ENCODE measurements at places on chromosomes 3 and 15. TPM values are rescaled to one million over a fixed set of nuclear protein-coding genes. Genes with fewer than 3 reads are reported as not detected.

The SSR3 gene
- total RNA-seq = 148 TPM

The CDHR4 gene
- not detected for total RNA-seq

The XPC gene
- 13.3 TPM for total RNA-seq

The SLC28A1 gene
- not detected for total RNA-seq

The MELTF gene
- total RNA-seq = 6.5 TPM

The RBP2 gene
- total RNA-seq = not detected

The PTH1R gene
- total RNA-seq = 15.6 TPM

The CCR1 gene
- 10.7 TPM for total RNA-seq

The XIRP1 gene
- 152 TPM for total RNA-seq

DNA sequence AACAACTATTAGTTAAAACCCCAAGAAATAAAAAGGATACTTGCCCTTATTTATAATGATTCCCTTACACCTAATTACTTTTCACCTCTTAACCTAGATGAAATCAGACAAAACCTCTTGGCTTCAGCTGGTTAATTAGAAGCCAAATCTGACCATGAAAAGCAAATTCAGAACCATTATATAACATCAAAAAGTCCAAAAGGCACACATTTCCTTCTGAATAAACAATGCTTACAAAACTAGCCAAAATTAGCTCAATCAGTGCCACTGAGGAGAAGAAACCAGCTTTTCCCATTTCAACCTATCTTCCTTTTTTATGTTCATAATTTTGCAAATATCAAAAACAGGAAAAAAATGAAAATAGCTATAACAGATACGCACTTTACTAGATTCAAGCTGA, 3.2 kb downstream of the EHHADH start:
- DNase-seq = no peak

- no peak for DNase-seq
Measured at GRCh38 chr3:181383760-181384159, 328.0 kb upstream of the SOX2 start.

- DNase-seq = no peak
Measured at GRCh38 chr15:70084461-70084860, 13.3 kb downstream of the TLE3 start.

GRCh38 chr15:77858792-77859490, 218.6 kb downstream of the TBC1D2B start:
- DNase-seq = no peak

- no peak for DNase-seq
Measured at GRCh38 chr3:40455328-40455727, 1.8 kb upstream of the RPL14 start.

DNA sequence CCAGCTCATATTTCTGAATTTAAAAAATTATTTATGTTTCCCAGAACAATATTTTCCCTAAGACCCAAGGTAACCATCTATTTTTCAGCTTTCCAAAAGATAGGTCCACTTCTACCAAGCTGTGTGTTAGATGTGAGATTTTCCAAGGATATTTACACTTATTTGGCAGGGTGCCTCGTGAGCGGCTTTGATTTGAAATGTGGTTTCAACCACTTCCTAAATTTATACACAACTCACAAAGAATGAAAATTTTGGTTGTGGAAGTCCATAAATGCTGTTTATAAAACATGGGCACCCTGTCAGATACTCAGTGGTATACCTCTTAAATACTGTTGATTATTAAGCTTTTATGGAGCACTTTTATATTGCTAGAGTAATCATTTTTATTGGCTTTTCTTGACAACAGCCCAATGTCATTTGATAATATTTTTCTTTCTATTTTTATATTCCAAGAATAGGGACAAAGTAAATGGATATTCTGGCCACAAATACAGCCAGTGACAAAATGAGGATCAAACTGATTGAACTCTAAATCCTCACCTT, 57.6 kb downstream of the GAP43 start:
- no peak for DNase-seq

DNA sequence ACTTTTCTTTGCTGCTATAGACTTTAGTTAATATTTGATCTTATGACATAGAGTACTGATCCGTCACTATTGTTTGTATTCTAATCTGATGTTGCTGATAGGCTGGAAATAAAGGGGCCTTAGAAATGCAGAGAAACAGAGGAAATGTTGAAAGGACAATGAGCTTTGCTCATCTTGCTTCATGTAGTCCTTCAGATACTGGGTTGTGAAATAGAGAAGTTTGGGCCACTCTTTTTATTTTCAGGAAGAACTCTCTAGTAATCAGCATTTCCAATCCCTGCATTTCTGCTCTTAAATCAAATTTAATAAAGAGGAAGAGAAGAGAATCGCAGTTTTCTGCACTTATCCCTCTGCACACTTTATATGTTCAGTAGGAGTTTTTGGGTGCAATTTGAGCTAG, 192.8 kb upstream of the THBS1 start:
- DNase-seq = no peak

DNA sequence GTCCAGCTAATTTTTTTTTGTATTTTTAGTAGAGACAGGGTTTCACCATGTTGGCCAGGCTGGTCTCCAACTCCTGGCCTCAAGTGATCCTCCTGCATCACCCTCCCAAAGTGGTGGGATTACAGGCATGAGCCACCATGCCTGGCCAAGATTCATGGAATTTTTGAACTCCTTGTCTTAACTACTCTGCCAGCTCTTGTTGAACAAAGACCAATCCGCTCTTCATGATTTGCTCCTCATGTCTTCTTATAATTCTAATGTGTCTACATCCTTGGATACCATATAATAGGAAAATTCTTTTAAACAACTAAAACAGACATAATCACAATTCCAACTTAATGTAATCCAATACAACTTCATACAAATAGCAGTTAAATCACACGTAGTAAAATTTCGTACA, 21.3 kb downstream of the UBA5 start:
- DNase-seq = no peak

- DNase-seq = peak; percentile 35
Measured at GRCh38 chr3:4493941-4494894, 1.1 kb downstream of the ITPR1 start.

DNA sequence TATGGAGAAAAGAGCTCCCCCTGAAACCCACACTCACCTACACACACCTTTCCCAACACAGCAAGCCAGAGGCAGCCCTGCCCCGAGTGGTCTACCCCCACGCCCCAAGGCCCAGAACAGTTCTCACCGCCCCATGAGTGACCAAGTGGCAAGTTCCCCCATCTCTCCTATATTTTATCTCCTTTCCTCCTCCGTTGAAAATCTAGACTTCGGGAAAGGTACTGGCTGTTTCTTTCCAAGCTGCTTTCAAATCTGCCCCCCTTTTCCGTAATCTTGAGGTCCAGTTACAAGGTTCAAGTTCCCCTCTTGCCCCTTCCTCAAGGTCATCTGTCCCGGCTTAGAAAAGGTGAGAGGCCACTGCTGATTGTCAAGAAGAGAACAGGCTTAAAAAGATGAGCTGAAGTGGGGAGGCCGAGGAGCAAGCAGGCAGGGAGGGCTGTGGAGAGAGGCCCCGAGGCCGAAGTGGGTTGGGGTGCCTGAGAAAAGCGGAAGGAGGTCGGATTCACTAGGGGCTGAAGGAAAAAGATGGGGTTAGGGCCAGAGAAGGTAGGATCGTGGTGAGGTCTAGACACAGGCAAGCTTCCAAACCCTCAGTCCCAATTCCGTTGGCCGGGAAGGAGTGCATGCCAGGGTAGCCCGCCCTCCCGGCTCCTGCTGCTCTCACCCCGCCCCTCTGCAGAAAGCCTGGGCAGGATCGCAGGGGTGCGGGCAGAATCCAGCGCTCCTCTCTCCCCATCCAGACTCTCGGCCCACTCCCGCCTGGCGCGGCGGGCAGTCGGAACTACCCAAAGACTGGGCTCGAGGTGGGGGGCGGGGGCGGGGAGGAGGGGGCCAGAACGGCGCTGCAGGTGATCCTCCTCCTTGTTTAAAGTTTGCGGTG, 1.7 kb downstream of the SEMA5B start:
- DNase-seq = peak; percentile 26

- no peak for DNase-seq
Measured at GRCh38 chr15:40160021-40160420, 848 bp upstream of the BUB1B start.

DNA sequence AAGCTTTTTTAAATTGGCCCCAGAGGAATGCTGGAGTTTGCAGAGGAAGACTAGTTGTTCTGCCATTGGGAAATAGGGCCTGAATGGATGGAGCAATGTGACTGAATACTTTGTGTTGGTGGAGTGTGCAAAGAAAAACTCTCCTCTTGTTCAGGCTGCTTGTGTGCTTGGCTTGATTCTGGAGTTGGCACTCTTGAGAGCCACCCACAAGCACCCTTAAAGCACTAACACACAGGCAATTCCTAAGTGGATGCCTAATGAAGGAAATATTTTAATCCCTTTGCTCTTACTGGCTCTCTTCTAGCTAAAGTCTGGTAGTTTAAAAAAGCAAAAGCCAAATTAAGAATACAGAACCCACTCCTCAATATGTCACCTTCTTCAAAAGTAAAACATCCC, 304.4 kb upstream of the C2CD4B start:
- no peak for DNase-seq

DNA sequence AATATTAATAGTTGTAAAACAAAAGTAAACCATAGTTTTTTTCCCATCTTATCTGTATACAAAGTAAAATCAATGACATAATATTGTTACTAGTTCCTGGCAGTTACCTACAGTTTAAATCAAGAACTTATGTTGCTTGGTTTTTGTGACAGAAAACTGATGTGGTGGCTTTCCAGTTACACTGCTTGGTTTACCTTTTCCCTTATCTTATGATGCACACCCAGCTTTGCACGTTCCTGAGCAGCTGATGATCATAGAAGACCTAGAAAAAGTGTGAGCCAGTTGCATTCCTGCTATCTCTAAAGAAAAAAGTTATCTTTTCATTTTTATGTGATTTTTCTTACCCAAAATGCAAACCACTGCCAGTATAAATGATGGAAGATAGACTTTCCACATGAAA, 36.4 kb upstream of the LAMP3 start:
- no peak for DNase-seq

DNA sequence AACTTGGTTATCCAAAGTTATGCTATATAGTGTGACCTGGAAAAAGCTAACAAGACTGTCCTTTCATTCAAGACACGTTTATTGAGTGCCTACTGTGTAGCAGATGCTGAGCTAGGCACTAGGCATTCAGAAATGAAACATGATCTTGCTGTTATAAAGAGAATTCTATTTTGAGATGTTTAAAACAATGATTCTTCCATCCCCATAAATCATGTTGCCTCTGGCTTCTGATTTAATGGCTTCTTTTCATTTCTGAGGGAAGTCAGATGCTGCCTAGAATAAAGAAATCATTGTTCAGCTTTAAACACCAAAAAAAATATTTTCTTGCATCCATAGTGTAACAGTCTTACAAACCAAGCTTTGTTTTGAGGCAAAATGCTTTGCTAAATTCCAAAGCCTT, 620.9 kb upstream of the UBE2E2 start:
- no peak for DNase-seq

GRCh38 chr3:194572143-194572789, 61.0 kb downstream of the TMEM44 start:
- DNase-seq = peak; percentile 86

GRCh38 chr3:129442486-129442885, 2.5 kb downstream of the IFT122 start:
- DNase-seq = no peak

DNA sequence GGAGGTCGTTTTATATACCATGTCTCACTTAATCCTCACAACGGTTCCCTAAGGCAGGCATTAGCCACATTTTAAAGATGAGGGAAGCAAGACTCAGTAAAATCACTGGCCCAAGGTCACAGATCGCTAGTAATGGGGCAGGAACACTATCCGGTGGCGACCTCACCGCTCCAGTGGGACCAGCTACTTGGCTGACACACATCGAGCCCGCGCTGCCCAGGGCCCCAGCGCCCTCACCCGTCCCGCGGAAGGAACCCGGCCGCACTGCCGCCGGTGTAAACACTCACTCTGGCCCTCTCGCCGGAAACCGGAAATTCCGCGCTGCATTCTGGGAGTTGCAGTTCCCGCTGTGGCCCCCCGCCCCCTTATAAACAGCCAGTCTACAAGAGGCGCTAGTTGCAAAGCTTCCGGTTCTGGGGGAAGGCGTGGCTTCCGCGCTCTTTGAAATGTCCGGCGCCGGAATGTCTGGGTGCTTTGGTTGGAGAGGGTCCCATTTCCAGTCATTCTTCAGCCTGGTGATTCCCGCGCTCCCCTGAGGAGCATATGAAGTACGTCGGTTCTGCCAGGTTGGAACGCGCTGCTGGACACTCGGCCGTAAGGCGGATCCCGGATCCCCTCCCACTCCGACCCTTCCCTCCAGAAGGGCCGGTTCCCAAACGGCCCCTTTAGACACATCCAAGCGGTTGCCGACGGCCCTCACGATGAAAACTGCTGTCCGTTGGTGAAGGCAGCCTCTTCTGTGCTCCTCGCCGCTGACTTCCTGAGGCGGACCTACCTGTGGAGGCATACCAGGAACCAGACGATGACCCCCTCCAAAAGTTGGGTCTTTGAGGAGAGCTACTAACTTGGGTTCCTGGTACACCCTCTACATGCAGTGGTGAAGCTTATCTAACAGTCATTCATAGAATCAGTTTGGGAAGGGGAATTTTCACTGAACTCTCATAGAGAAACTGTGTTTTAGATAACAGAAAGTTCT, at the start of gene UBL7:
UBL7 (minus strand) TSS at position 290 of the 976 bp plus-strand sequence. CDS start 2,293 bp downstream, outside the sequence.
- peak; percentile 97 for DNase-seq

DNA sequence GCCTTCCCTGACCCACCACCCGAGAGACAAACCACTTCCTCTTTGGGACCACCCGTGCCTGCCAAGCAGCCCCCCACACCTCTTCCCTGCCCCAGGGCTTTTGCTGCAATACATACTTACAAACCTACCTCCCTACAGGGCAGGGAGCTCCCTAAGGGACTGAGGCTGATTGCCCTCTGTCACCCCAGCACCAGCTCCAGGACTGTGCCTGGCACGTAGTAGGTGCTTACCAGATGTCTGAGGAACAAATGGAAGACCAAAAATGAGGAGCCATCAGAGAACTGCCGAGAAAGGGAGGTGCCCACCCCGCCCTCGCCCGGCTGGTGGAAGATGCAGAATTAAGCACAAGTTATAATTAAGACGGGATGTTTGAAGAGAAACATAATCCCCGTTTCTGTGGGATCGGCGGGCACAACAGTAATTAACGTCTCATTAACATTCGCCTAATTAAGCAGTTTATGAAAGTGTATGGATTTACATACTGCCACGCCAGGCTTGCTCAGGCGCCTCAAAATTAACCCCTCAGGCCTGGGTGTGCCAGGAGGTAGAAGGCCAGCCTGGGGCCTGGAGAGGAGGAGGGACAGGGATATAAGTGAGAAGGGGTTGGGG, 130.1 kb upstream of the LINGO1 start:
- no peak for DNase-seq

All from right cardiac atrium (tissue), 5 donors.